Activated CD4-positive, alpha-beta T cell treated with anti-CD3 and anti-CD28 coated beads, Interleukin-2, amount 50 U/mL, for 4 hours (primary cell): ENCODE measurements at places on chromosomes 2 and 18.

- DNase-seq, result no peak
Measured at GRCh38 chr2:141490886-141491285, 639.9 kb downstream of the LRP1B start.

DNA sequence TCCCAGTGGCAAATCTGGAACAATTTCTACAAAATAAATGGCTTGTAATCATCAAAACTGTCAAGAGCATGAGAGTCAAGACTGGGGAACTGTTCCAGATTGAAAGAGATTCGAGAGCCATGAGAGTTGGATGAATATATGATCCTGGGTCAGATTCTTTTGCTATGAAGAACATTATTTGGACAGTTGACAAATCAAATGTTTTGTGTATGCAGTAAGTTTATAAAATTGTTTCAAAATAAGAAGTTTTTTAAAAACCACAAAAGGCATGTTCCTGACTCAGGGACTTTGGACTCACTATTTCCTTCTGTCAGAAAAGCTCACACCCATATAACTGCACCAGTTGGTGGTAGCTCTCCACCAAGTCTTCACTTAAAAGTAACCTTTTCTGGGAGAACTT, 38.5 kb downstream of the ROCK2 start:
- DNase-seq, result no peak

GRCh38 chr2:160581035-160581434, 87.4 kb upstream of the RBMS1 start:
- DNase-seq, result no peak

- no peak for DNase-seq
Measured at GRCh38 chr18:76767954-76768353, 54.4 kb upstream of the ZNF236 start.

DNA sequence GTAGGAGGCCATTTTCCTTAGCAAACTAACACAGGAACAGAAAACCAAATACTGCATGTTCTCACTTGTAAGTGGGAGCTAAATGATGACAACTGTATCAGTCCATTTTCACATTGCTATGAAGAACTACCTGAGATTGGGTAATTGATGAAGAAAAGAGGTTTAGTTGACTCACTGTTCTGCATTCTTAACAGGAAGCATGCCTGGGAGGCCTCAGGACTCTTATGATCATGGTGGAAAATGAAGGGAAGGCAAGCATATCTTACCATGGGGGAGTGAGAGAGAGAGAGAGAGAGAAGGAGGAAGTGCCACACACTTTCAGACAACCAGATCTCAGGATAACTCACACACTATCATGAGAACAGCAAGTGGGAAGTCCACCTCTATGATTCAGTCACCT, 105.3 kb downstream of the PARD3B start:
- DNase-seq, result no peak

DNA sequence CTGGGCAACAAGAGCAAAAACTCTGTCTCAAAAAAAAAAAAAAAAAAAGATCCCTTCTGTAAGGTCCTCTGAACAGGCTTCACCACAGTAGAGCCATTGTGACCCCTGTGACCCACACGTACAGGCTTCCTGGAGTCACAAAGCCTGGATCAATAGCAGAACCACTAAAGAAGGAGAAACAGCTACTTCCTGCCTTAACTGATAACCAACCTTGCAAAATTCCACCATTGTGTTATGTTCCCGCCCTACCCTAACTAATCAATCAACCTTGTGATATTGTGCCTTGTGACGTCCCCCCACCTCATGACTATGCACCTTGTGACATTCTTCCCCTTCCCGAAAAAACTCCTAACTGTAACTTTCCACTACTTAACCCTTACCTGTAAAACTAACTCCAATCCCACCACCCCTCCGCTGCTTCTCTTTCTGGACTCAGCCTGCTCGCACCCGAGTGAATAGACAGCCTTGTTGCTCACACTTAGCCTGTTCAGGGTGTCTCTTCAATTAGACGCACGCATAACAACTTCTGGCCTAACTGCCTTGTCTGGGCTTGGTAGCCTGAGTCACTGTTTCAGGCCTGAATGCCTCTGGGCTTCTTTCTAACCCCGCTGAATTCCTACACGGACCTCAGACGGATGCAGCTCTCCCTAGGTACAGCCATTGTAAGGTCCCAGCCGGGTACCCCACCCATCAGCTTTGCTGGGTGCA, 13.9 kb downstream of the SCYGR8 start:
- DNase-seq, result no peak

DNA sequence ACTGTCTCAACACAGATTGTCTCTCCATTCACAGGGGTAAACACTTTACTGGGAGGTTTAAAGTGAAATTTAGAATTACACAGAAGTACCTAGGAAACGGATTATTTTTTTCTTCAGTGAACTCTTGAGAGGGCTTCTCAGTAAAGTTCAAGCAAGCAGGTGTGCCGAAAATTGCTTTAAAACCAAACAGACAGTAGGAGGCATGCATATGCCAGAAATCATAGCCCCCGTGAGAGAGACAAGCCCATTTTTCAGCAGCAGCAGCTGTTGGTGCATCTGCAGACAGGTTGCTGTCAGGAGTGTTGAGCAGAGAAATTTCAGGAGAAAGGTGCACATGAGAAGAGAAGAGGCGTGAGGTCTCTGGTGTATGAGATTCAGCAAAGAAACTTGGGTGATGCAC, 2115.5 kb upstream of the CELF4 start:
- no peak for DNase-seq

GRCh38 chr2:197915548-197916265, 111.3 kb downstream of the PLCL1 start:
- DNase-seq, result no peak

- DNase-seq, result no peak
Measured at GRCh38 chr2:58842501-58843155, 601.5 kb upstream of the FANCL start.

GRCh38 chr2:80830891-80831290, 526.3 kb upstream of the LRRTM1 start:
- DNase-seq, result no peak

GRCh38 chr2:181846399-181847197, 44.9 kb upstream of the ITPRID2 start:
- DNase-seq, result no peak

- no peak for DNase-seq
Measured at GRCh38 chr18:24843123-24843522, 382.7 kb downstream of the HRH4 start.

GRCh38 chr2:123077101-123077500, 948.0 kb upstream of the CNTNAP5 start:
- no peak for DNase-seq

DNA sequence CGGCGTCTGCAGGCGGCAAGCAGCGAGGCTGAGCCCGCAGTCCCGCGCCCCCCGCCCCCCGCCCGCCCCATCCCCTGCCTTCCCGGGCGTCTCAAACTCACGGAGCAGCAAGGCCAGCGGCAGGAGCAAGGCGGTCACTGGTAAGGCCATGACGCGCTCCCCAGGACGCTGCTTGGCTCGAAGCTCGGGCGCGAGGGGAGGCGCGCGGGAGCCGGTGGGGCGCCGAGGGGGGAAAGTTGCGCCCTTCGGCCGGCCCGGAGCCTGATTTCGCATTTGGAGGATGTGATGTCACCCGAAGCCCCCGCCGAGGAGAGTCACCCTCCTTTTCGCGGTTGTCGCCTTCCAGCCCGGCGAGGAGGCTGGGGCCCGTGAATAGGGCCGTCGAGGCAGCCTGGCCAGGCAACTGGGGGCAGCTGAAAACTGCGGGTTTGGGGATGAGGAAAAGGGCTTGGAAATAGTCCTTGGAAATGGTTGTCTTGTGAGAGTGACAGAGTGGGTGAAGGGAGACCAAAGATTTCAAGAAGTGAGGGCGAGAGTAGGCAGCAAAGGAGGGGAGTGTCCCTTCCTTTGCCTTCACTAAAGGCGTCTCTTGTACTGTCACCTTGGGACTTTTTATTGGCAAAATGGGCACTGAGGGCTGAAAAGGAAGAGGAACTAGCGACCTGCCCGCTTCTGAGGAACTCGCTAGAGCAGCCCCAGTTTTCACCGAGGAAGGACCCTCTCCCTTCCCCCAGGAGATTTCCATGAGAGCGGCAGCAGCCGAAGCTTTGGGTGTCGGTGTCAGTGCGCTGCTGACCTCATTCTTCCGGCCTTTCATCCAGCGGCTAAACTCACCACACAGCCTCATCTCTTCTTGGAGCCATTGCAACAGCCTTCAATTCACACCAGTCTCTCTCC, at the start of gene CD8A:
CD8A (minus strand) TSS at position 238 of the 897 bp plus-strand sequence; CDS start at position 150, 88 bp downstream.
- no peak for DNase-seq

DNA sequence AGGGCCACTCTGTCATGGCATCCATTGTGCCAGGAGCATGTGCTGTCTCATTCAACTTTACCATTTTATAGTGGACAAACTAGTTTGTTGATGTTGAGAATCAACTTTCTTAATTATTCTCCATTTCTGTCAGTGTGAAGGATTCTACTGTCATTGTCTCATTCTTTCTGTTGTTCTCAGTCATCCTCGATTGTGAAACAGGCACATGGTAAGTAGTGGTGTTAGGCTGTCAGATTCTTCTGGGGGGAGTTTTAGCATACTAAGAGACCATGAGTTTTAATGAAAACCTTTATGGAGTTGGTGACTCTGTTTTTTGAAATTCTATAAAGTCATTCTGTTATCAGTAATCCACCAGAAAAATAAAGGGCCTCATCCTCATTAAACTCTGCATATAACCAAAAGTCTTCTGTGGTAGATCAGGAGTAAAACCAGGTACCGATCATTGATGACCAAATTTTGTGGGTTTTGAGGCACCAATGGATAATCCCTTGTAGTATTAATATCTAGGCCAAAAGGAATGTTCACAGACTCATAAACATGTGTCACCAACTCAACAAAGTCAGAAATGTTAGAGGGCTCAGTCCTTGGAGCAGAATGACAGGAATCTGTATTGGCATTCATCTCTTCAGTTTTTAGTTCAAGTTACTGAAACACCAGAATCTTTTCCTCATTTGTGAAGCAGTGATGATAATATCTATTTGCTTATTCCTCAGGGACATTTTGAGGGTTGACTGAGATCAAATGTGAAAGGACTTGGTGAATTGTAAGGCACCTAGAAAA, 73.2 kb downstream of the CERS6 start:
- no peak for DNase-seq

- no peak for DNase-seq
Measured at GRCh38 chr2:118670838-118671237, 176.6 kb downstream of the EN1 start.

DNA sequence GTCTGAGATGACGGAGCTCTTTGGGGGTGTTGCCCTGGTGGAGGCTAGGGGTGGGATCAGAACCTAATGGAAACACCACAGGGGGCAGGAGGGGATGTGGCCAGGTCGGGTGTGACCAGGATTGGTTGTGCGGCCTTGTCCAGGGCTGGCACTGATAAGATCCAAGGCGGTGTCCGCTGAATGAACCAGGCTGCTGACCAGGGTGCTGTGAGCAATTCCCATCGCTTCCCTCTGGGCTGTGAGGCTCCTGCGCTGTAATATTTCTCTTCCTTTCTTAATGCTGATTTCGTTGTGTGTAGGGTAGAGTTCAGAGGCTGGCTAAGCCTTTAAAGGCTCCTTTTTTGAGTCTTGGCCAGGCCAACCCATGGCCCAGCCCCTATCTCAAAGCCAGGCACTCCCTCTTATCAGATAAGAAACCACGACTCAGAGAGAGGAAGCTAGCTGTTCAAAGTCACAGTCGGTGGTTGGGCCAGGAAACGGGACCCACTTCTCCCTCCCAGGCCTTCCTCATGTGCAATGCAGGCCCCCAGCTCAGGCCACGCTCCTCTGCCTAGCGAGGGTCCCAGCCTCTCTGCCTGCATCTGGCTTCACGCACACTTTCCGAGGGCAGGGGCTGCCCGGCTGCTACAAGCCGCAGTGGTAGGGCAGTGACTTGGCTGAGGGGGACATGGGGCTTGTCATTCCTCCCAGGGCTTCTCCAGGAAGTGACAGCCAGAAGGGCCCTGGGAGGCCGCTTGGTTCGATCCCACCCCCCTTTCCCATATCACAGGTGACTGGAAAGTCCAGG, 26.0 kb upstream of the FOSL2 start:
- DNase-seq, result no peak

DNA sequence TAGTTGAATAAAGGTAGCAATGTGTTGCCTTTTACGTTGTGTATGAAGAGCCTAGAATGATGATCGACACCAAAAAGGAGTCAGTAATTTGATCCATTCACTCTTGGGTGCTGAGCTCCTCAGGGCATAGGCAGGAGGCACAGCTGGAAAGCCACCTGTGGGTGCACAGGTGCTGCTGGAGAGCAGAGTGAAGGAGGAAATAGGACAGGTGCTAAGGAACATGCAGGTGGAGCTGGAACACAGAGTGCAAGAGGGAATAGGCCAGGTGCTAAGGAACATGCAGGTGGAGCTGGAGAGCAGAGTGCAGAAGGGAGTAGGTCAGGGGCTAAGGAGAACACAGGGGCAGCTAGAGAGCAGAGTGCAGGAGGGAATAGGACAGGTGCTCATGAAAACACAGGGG, 86.1 kb downstream of the SH3YL1 start:
- DNase-seq, result no peak

DNA sequence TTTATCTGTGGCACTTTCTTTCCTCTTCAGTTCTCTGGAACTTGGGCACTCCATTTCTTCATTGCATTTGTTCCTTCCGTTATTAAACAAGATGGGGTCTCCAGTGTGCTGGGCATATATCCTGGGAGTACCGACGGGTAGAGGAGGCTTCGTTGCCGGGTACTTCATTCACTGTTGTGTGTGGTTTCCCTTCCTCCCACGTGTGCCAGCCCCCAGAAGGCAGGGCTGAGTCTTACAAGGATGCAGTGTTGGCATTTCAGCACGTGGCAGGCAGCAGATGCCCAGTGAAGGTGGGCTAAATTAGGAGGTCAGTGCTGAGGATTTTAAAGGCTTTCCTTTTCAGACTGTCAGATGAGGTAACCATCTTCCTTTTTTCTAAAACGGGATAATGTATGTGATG, 58.6 kb downstream of the MGAT5 start:
- DNase-seq, result no peak

DNA sequence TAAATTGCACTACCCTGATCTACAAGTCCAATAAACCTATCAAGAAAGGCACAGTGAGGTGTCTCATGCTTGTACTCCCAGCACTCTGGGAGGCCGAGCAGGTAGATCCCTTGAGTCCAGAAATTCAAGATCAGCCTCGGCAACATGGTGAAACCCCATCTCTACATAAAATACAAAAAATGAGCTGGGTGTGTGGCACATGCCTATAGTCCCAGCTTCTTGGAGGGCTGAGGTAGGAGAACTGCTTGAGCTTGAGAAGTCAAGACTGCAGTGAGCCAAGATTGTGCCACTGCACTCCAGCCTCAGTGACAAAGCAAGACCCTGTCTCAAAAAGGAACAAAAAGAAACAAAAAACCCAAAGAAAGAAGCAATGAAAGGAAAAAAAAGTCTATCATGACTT, 58.9 kb downstream of the ROCK2 start:
- no peak for DNase-seq

- DNase-seq, result no peak
Measured at GRCh38 chr2:100008956-100009355, 133.4 kb downstream of the AFF3 start.

GRCh38 chr2:197116306-197116879, 189.9 kb upstream of the PGAP1 start:
- no peak for DNase-seq
